ENCODE measurements at places on chromosomes 11 and 22.

GRCh38 chr11:71937826-71938225 is 9.0 kb downstream of the RNF121 start:
- DNase-seq = no peak

DNA sequence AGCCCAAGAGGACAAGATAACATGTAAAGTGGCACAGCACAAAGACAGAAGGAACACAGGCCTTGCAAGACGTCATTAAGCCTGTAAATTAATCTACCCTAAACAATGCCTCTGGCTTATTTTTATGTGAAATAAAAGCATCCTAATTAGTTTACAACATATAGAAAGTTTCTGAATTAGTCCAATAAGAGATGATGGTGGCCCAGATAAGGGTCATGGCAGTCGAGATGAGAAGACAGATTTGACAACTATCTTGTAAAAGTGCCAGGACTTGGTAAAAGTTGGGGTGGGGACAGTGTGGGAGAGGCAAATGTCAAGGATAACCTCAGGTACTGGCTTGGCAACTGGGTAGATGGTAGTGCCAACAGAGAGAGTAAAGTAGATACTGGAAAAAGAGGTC is 13.6 kb downstream of the XRRA1 start:
- no peak for DNase-seq

GRCh38 chr11:64858467-64859263 is 14.2 kb upstream of the CDC42BPG start:
- DNase-seq = no peak

DNA sequence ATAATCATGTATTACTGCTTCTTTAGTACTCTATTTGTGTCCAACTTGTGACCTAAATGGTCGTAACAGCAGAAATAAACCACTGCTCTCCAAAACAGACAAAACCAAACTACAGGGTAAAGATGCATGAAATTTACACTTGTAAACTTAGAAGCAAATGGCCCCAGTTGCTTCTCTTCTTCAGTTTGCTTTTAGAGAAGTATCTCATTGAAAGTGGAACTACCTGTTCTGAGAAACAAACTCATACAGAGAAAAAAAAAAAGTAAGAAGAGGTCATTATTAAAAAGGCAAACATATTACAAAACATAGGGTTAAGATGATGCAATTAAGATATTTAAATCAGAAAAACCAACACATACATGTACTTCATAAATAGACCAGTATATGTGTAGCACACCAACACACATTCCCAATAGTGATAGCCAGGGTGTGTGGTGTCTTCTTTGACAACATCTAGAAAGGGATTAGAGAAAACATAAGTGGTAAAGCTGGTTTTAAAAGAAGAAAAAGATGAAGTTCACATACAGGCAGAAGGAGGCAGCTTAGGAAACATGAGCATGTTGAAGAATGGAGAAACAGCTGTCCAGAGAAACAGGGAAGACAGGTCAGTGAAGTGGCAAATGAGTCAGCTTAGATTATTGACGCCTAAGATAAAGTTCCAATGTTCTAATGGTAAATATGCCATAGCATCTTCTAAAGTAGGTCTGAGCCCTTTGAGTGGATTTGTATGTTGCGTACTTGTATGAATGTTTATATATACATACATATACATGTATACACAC is 844.7 kb upstream of the CCDC90B start:
- DNase-seq = no peak

GRCh38 chr11:2769409-2770095 is 69.8 kb upstream of the KCNQ1OT1 start:
- no peak for DNase-seq

DNA sequence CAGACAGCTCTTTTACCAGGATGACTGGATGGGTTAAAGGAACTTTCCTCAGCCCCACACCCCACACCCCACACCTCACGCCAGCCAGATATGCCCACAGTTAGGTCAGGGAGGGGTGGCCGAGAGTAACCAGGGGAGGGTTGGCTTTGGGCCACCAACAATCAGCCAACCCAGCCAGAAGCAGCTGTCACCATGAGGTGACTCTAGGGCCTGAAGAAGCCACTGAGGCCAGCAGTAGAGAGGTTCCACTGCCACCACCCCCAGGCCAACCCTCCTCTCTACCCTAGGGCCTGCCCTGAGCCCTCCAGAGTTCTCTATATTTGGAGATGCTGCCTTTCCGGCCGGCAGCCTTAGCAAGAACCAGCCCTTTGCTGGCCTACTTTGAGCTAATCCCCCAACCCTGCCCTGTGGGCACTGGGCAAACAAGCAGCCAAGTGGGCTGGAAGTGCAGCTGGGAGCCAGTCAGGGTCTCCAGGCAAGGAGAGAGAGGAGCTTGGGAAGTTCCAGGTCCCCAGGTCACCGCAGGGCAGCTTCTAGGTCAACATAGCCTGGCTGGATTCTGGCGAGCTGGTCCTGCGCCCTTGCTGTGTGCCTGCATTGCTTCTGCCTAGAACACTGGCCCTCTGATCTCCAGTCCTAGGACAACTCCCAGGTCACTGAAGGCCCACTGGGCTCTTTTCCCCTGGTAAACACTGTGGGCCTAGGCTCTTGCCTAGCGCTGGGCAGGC is 12.0 kb upstream of the SYT8 start:
- DNase-seq = no peak

- DNase-seq = no peak
Observed at GRCh38 chr22:26170795-26171580, 1.7 kb downstream of the SEZ6L start.

All from skeletal muscle cell (primary cell).